ENCODE measurements at places on chromosomes 5 and 9.

DNA sequence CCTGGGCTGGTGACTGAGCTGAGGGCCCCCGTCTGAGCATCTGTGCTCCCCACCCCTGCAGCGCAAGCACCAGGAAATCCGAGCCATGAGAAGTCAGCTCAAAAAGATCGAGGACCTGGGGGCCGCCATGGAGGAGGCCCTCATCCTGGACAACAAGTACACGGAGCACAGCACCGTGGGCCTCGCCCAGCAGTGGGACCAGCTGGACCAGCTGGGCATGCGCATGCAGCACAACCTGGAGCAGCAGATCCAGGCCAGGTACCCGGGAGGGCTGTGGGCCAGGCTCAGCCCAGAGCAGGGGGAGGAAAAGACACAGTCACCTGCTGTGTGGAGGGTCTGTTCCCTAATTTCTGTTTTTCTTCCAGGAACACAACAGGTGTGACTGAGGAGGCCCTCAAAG is 24.6 kb downstream of the DYNC2I2 start:
- no peak for DNase-seq

DNA sequence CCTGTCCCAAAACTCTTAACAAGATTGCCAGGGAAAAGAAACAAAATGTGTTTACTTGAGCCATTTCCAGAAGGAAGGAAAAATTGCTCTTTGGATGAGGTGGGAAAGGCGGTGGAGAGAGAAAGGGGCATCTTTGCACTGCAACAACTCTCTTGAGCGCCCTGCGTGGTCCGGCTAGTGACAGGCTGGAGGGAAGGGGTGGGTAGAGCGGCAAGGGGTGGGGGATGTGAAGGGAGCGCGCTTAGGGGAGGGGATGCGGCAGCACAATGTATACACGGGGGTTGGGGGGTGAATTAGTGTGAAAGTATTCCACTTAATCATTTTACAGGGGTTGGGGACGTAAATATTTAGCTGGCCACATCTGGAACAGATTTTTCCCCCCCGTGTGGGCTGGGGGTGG is 1.3 kb downstream of the FGF10 start:
- no peak for DNase-seq

GRCh38 chr5:39189292-39189955 is 29.9 kb downstream of the FYB1 start:
- no peak for DNase-seq

- no peak for DNase-seq
Observed at GRCh38 chr9:99135456-99135855, 30.5 kb downstream of the TGFBR1 start.

- no peak for DNase-seq
Observed at GRCh38 chr9:120514405-120514804, 65.6 kb downstream of the CDK5RAP2 start.
